ENCODE measurements at places on chromosomes 11 and 22.

GRCh38 chr11:71381781-71382505 is 66.2 kb downstream of the DHCR7 start:
- DNase-seq = peak; percentile 9

- DNase-seq = no peak
These were observed 82.0 kb upstream of the SC5D start for GRCh38 chr11:121210445-121211080.

DNA sequence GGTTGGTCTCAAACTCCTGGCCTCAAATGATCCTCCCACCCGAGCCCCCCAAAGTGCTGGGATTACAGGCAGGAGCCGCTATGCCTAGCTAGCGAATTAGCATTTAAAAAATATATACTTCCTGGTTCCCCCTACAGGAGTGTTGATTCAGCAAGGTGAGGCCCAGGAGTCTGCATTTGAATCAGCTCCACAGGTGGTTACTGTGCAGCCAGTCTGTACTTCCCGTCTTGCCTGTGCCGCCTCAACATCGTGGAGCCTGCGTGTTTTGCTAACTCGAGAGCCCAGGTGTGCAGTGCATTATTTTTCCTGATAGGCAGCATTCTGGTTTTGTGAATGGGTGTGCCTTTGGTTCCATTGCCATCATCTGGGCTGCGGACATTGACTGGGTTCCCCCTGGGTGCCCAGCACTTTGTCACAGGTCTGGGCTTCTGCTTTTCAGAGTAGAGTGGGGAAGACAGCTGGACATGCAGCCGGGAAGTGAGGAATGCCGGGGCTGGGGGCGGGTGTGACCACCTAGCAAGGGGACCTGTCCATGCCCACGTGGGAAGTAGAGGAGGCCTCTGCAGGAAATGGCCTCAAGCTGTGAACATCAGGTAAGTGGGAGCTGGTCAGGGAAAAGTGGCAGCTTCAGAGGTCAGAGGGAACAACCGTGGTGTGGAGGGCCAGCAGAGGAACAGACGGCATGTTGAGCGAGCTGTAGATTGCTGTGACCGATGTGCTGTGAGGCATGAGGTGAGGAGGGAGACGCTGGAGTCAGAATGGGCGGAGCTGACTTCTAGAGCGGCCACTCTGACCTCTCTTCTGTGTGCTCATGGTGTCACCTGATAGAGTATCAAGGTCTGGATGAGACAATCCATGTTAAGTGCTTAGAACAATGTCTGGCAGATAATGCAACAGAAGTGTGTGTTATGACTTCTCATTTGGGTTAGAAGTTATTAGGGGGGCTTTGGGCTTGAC is 42.2 kb downstream of the PPFIA1 start:
- DNase-seq = no peak

- no peak for DNase-seq
These were observed 622 bp downstream of the RBM4B start for GRCh38 chr11:66676931-66677598.
